ENCODE measurements at places on chromosomes 12 and 14. TPM values are rescaled to one million over a fixed set of nuclear protein-coding genes. Genes with fewer than 3 reads are reported as not detected.

Gene REP15
- total RNA-seq: not detected

Gene ART4
- total RNA-seq: not detected

Gene PMCH
- not detected for total RNA-seq

DNA sequence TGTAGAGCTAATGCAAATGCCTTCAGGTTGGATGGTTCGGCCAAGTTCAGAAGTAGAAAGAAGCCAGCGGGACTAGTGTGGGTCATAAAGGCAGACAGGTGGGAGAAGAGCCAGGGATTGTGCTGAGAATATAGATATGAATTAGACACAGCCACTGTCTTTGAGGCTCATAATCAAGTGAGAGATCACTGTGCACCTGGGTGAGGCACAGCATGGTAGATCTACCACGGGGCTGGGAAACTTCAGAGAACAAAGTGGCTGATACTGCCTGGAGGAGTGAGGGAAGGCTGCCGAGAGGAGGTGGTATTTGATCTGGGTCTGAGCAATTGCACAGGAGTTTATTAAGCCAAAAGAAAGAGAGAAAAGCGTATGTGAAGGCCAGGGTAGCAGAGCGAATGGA is 40.6 kb upstream of the CHST11 start:
- no peak for DNase-seq

Gene RBP5
- total RNA-seq: 1.1 TPM

Gene SMIM41
- total RNA-seq: not detected

Gene C14orf119
- 49.0 TPM for total RNA-seq

GRCh38 chr12:85523197-85523596 is 243.2 kb downstream of the ALX1 start:
- no peak for DNase-seq
